ENCODE measurements at places on chromosomes 5 and 9. TPM values are rescaled to one million over a fixed set of nuclear protein-coding genes. Genes with fewer than 3 reads are reported as not detected.

Gene PLPP6
- total RNA-seq: 6.3 TPM

Gene GAPT
- 0.18 TPM for total RNA-seq

Gene ANKRD34B
- total RNA-seq: not detected

Gene DMGDH
- 0.64 TPM for total RNA-seq

Gene MARCHF11
- total RNA-seq: not detected

Gene TUSC1
- total RNA-seq: 7.8 TPM

Gene ARHGEF37
- total RNA-seq: 19.7 TPM

Gene CCL28
- 9.1 TPM for total RNA-seq

Gene DIRAS2
- not detected for total RNA-seq

Gene TRAF1
- 2.7 TPM for total RNA-seq
